Activated CD4-positive, alpha-beta T cell treated with anti-CD3 and anti-CD28 coated beads, Interleukin-2, amount 50 U/mL, for 1 hour (primary cell): ENCODE measurements at places on chromosomes 16 and 17.

GRCh38 chr17:31499771-31500554 is 108.5 kb downstream of the RAB11FIP4 start:
- DNase-seq, result no peak

DNA sequence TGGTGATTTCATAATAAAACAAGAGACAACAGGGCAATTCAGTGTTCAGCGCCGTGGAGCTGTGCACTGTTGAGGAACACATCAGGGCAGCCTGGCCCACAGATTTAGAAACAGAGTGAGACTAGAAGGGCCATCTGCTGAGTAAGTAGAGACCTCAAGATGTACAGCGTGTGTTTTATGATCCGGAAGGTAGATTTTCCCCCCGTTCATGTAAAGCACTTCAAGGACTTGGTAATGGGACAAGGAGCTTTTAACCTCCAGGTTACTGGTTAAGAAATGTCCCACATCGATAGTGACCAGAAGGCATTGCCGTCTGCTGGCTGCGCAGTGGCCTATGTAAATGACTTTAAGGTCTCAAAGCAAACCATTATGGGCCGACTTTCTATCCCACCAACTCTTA is 1057.7 kb upstream of the EEF2KMT start:
- no peak for DNase-seq

- DNase-seq, result no peak
Observed at GRCh38 chr17:30543456-30543855, 66.2 kb downstream of the GOSR1 start.

DNA sequence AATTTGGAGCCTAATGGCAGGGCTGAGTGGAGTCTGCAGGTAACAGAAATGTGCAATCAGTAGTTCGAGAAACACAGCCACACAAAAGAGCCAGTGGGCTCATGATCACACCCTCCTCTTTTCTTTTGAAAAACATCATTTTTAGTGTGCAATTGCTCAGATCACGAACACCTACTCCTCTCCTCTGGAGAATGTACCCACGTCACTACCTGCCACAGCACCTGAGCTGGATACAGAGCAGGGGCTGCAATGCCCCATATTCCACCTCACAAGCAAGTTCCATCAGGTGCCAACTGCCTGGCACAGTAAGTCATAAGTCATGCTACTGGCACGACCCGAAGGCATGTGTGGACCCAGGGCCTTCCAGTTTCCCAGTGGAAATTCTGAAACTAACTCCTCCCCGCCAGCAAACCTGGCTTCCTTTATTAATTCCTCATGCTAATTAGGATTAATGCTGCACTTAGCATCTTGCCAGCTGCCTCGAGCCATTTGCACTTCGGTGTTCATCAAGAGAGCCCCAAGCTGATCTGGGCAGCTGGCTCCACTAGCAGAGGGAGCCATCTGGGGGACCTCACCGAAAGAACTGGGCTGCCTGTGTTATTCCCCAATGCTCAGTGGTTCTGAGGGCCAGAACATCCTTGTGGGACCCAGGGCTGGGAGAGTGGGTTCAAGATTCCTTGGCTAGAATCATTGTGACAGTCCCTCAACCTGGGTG is 2.4 kb downstream of the CACNG4 start:
- DNase-seq, result no peak

GRCh38 chr16:30030841-30031413 is at the start of gene TLCD3B:
TSS of gene TLCD3B (minus strand) at chr16:30031271. CDS start at chr16:30030527, 744 bp downstream.
- DNase-seq, result no peak

DNA sequence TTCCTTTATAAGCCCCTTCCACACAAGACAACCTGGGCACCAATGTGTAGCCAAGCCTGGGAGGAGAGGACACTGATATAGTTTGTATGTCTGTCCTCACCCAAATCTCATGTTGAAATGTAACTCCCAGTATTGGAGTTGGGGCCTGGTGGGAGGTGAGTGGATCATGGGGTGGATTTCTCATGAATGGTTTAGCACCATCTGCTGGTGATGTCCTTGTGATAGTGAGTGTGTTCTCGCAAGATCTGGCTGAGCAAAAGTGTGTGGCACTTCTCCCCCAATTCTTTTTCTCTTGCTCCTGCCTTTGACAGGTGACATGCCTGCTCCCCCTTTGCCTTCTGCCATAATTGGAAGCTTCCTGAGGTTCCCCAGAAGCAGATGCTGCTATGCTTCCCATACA is 135.8 kb downstream of the USP31 start:
- DNase-seq, result no peak

DNA sequence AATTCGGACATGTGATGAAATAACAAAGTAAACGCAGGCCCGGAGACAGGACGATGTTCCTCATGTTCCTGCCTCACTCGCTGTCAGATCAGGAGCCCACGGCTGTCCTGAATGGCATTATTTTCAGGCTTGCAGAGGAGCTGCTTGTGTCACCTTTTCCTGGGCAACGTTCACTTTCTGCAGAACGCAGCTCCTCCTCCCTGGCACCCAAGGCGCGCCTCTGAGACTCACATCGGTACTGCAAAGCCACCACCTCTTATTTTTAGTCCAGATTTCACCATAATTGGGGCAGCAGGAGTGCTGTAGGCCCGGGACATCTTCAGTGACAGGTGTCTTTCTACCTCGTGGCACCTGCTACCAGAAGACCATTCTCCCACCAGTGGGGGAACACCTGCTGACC is 8.0 kb upstream of the C16orf96 start:
- DNase-seq, result no peak

DNA sequence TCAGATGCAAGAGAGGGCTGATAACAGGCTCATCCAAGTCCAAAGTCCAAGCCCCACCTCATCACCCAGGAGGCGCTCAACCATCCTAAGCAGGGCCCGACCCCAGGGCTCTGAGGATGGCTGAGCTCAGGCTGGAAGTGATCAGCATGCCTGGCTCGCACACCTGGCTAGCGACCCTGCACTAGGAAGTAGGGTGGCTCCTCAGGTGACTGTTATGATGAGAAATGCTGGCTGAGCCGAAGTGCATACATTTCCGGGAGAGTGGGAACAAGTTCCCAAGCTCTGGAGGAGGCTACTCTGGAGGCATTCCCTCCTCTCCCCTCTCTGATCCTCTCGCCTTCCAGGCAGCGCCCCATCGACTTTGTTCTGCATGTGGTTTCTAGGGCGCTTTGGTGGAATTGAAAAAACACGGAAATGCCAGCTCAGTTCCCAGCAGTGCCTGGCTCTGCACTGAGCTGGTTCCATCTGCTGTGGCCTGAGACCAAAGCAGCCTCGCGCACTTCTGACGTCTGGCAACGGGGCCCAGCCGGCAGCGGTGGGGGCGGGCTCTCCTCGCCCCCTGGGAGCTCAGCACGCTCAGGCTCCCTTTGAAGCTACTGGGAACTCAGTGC is 130.3 kb downstream of the IRF8 start:
- DNase-seq, result no peak

GRCh38 chr17:49459401-49459984 is 35.6 kb upstream of the NGFR start:
- DNase-seq, result no peak

DNA sequence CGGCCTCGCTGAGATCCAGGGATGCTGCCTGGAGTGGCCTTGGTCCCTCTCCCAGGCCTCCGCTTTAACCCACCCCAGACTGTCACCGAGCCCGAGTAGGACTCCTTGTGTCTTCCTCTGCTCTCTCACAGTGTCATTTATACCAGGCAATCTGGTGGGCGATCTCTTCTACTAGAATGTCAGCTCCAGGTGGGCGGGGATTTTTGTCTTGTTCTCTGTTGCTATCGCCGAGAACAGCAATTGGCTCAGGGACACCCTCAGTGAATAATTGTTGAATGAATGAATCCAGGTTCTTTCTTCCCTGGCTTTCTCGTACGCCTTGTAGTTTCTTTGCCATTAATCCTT is 591 bp downstream of the DHX38 start:
- no peak for DNase-seq

DNA sequence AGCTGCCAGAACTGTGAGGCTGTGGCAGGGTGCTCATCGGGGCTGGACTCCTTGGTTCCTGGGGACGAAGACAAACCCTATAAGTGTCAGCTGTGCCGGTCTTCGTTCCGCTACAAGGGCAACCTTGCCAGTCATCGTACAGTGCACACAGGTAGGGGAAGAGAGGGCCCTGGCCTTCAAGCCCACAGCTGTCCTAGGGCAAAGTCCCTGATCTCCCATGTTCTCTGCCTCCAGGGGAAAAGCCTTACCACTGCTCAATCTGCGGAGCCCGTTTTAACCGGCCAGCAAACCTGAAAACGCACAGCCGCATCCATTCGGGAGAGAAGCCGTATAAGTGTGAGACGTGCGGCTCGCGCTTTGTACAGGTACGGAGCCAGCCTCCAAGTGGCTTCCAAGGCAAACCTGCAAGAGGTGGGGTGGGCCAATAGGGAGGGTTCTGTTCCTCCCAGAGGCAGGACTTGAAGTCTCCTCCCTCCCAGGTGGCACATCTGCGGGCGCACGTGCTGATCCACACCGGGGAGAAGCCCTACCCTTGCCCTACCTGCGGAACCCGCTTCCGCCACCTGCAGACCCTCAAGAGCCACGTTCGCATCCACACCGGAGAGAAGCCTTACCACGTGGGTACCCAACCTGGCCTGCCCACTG is 3.7 kb downstream of the BCL6B start:
- no peak for DNase-seq

DNA sequence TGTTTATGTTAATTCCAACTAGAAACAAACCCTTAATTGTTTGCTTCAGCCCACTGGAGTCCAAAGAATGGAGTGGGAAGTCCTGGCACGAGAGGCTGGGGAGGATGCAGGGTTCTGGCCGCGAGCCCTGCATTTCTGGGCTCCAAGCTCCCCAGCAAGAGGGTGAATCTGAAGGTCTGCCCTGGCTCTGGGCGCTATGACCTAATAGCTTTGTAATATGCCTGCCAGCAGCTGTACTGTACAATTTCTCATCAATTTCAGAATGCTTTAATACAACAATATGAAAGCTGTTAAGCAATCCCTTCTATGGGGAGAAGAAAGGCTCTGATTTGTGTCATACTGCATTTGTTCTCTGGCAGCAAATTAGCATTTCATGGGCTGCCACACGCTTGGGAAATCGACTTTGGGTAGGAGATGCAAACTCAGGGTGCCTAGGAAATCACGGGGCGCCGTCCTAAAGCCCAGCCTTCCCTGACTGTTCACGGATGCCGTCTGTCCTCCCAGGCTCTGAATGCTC is 43.8 kb downstream of the NDEL1 start:
- DNase-seq, result no peak

- no peak for DNase-seq
Observed at GRCh38 chr16:28503470-28504259, 3.0 kb downstream of the IL27 start.

DNA sequence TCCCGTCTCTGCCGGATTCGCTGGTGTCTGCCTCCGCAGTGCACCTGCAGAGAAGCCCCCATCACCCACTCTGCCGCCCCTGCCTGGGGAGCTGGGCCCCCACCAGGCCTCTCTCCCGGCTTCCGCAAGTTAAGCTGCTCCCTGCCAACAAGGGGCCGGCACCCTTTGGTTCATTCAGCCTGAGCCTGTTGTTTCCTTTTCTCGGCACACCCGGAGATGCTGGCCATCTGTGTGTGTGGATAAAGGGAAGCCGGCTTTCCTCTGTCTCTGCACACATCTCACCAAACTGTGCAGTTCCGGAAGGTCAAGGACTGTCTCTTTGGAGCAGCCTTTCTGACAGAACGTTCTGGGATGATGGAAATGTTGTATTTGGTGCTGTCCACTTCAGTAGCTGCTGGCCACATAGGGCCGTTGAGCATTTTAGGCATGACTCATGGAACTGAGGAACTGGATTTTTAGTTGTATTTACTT is 6.8 kb downstream of the MAPK8IP3 start:
- DNase-seq, result no peak

- no peak for DNase-seq
Observed at GRCh38 chr16:89621698-89622409, 8.4 kb downstream of the DPEP1 start.

DNA sequence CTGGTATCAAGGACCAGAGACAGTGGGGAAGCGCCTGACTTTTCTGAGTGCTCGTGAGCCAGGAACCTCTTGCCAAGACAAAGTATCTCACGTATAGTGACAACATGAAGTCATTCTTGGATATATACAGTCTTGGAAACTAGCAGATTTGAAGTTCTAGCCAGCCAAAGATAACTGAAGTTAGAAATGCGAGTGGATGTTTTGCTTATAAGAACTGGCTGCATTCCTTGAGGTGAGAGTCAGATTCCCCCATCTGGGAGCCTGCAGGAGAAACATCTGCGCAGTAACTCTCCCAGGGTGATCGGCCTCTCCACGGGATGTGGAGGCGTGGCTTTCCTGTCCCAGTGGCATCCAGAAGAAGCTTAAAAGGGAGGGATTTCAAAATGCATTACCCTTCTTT is 89.8 kb downstream of the SHISA6 start:
- DNase-seq, result no peak

DNA sequence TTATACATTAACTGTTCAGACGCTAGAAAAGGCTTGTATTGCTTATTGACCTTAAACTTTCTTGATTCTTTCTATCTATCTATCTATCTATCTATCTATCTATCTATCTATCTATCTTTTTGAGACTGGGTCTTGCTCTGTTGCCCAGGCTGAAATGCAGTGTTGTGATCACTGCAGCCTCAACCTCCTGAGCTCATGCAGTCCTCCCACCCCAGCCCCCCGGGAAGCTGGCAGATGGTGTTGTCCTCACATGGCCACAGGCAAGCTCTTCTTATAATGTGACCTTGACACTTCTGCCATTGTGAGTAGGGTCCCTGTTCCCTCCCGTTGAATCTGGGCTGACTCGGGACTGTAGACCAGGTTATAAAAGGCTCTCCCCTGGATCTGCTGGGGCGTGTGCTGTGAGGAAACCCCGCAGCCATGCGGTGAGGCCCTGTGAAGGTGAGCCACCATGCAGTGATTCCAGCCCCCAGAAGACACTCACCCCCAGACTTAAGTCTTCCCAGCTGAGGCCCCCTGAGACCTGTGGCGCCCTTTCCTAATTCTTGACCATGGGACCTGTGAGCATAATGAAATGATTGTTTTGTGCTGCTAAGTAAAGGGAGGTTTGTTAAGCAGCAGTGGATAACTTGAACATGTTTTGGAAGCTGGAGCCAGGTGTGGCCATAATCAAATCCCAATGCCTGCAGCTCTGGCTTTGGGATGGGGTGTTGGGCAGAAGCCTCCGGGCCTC is 54.3 kb downstream of the RPTOR start:
- no peak for DNase-seq

DNA sequence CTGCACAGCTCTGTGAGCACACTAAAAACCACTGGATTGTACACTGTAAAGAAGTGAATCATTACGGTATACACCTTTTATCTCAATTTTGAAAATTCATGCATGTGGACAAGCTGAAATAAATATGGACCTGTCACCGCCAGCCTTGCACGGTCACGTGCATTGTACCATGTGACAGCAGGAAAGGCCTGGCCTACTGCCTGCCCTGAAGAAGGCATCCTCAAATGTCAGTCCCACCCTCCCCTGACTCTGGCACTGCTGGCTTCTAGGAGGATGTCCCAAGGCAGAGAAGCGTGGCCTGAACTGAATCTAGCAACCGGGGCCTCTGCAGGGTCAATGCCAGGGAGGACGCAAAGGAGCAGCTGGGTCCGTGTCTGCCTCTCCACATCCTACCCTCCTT is 34.6 kb downstream of the SLC38A8 start:
- DNase-seq, result no peak

GRCh38 chr16:79100447-79100846 is 500.1 kb downstream of the MAF start:
- no peak for DNase-seq

- DNase-seq, result no peak
Observed at GRCh38 chr16:10966129-10966528, 21.8 kb downstream of the CLEC16A start.
